Right atrium auricular region (tissue), 2 donors: ENCODE measurements at places on chromosomes 1 and 21. TPM values are rescaled to one million over a fixed set of nuclear protein-coding genes. Genes with fewer than 3 reads are reported as not detected.

DNA sequence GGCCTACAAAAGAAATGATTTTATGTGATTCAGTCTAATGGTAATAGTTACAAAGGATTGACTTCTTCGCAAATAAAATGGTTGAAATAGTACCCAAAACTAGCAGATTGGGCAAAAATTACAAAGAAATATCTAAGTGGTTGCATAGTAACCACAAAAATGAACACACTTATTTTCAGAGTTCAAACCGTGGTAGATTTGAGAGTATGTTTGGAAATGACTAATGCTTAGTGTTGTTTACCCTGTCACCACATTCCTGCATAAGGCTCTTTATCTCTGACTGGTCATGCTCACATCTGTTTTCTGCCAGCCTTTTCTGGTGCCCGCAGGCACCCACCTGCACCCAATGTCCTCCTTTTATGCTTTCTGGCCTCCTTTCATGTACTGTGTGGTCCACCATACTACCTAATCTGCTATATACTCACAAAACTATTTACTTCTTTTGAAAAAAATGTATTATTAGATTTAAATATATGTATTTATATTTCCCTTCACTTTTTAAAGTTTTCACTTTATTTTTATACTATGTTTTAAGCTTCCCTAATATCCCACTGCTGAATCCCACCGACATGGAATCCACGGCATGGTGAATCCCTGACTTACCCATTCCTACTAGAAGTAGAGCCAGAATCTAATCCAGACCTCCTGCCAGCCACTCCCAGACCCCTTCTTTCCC lies 30.3 kb downstream of the PTPRC start:
- DNase-seq, result no peak

GRCh38 chr1:229379846-229380245 lies 37.0 kb upstream of the CCSAP start:
- DNase-seq, result no peak

- DNase-seq, result no peak
These were observed 50.4 kb downstream of the CYYR1 start for GRCh38 chr21:26522704-26523103.

- DNase-seq, result no peak
These were observed 1359.0 kb upstream of the ADGRL4 start for GRCh38 chr1:80365359-80366021.

TTC24 gene
- total RNA-seq, result not detected

TCP10L gene
- 1.1 TPM for total RNA-seq

ADAMTS4 gene
- total RNA-seq, result 12.6 TPM

CBR3 gene
- 1.8 TPM for total RNA-seq
